ENCODE measurements at places on chromosomes 5 and 9.

DNA sequence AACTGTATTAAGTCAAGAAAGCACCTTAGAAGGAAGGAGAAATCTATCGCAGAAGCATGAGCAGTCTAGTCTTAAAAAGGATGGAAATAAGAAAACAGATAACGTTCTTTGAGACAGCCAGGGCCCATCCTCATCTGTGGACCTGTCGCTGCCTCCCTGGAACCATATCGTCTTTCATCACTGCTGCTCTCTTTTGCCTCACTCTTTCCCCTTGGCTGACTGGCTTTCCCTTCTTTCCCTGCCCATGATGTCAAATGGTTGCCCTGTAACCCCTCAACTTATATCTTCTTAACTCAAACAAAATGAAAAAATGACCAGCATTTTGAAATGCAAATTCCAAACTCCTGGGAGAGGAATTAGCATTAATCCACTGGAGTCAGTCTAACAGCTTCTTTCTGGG is 299.8 kb downstream of the GABRB2 start:
- no peak for DNase-seq

DNA sequence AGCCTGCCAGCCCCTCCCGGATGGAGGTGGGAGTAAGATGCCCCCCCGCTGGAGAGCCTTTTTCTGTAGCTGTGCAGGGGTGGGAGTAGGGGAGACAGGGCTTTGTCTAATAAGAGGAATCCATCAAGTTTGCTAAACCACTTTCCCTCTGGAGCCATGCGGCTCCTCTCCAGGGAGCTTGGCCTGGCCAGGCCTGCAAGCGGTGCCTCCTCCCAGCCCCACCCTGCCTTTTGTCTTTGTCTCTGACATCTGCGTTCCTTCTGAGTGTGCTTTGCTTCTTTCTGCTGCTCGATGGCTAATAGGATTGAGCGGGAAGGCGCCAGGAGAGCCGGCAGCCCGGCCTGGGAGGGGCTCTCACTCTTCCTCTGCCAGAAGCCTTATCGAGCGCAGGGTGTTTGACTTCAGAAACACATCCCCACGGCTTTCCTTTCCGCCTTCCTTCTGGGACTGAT is 26.7 kb upstream of the FCN1 start:
- peak; percentile 29 for DNase-seq

DNA sequence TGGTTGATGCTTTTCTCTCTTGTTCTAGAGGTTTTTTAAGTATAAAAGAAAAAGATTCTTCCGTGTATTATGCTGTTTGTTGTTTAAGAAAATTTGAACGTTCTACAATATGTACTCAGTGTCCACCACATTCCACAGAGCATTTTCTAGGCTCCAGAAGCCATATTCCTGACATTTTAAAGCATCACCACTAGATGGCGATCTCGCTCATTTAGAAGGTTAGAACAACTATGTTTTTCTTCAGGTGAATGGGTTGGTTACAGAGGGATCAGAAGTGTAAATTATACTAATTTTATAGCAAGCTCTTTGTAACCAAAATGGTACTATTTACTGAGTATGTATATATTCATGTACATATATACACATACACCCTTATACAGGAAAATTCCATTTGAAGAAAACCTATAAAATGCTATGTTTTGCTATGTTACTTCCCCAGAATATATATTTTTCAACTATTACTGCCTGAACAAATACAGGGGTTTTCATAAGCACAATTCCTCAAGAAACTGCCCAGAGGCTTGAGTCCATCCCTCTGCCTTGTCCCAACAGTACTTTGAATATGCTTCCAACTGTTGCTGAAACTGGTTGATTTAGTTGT is 284.3 kb downstream of the CCDC171 start:
- no peak for DNase-seq

GRCh38 chr5:67880511-67880805 is 335.1 kb upstream of the PIK3R1 start:
- no peak for DNase-seq

GRCh38 chr5:12777342-12777741 is 873.1 kb upstream of the CTNND2 start:
- DNase-seq: no peak

All from natural killer cell treated with Interleukin-12 subunit alpha and Interleukin-12 subunit beta and Interleukin-15 and Interleukin-18, amount 100 ng/mL, for 72 hours (primary cell).